GM12864 (cell line): ENCODE measurements at places on chromosomes 7 and 10.
A peak's percentile ranks its signal among the peaks of the same experiment; 100 is the strongest.

- no peak for DNase-seq
Observed at GRCh38 chr7:81707966-81708365, 61.9 kb downstream of the HGF start.

DNA sequence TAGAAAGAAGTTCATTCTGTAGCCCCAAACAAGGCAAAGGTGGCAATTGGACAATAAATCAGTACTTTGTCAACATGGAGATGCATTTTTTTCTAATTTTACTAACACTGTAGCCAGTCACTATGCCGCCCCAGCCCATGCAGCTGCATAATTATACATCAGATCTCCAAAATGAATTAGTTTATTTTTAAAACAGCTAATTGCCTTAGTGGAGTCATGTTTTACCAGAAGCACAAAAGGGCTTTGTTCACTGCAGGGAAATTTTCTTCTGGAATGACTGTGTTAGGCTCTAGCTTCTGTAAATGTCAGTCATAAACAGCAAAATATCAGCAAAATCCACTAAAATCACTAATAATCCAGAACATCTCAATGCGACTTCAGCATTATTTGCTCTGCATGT, 20.1 kb upstream of the HDAC9 start:
- DNase-seq, result no peak

GRCh38 chr10:119450606-119451299, 91.8 kb downstream of the RGS10 start:
- DNase-seq, result no peak

DNA sequence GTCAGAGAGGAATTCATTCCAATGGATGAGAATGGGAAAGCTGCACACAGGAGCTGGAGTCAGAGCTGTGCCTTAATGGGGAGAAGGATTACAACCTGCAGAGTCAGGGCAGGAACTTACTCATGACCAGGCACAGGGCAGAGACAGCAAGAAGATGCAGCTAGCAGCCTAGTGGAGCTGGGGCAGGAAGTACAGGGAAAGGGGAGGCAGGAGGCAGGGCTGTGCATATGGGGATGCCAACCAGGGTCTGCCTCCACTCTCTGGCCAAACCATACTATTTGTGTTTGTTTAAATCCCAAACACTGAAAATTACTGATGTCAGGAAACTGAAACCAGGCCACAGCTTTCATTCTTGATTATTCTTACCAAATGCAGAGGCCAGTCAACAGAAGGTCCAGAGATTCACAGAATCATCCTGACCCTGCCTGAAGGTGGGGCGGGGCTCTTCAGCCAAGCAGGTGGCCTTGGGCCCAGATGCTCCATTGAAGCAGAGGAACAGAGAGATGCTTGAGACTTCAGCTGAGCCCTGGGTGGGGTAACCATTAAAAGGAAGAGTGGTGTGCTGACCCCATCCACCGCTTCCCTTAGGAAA, 461.9 kb downstream of the KCNMA1 start:
- DNase-seq, result no peak

GRCh38 chr7:125491137-125491536, 561.5 kb upstream of the POT1 start:
- DNase-seq, result no peak

DNA sequence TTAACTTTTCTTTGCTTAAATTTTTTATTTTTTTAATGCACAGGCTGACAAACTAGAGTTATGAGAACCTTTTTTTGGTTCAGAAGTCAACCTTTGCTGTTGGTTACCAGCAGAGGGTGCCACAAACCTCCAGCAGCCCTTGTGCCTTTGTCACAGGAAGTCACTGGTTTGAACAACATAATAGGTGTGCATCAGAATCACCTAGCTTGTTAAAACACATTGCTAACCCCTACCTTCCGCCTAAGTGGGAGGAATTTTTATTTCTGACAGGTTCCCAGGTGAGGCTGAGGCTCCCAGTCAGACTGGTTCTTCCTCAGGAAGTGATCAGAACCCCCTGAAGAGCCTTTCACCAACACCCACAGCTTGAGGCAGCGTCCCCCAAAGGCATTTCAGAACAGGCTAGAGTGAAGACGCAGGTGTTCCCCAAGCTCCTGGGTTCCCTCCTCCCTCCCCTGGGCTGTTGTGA, 22.6 kb upstream of the VDAC2 start:
- DNase-seq, result peak; percentile 43

- DNase-seq, result no peak
Observed at GRCh38 chr10:44854693-44855350, 56.3 kb upstream of the TMEM72 start.

GRCh38 chr10:84599254-84599653, 270.9 kb downstream of the CCSER2 start:
- DNase-seq, result no peak

- DNase-seq, result no peak
Observed at GRCh38 chr10:28545967-28546644, 13.2 kb downstream of the WAC start.

- DNase-seq, result no peak
Observed at GRCh38 chr7:96708872-96709271, 774 bp downstream of the SEM1 start.

DNA sequence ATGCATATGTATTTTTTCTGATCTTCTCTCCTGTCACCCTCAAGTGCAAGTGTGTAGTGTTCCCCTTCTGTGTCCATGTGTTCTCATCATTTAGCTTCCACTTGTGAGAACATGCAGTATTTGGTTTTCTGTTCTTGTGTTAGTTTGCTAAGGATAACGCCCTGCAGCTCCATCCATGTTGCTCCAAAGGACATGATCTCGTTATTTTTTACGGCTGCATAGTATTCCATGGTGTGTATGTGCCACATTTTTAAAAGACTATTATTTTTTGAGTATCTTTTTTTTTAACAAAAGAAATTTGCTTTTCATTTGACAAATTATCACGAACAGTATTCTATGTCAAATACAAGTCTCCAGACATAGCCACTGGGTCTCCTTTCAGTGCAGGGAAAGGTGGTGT, 110.1 kb upstream of the ZNF746 start:
- no peak for DNase-seq

- no peak for DNase-seq
Observed at GRCh38 chr10:91689731-91690168, 56.9 kb upstream of the PPP1R3C start.

DNA sequence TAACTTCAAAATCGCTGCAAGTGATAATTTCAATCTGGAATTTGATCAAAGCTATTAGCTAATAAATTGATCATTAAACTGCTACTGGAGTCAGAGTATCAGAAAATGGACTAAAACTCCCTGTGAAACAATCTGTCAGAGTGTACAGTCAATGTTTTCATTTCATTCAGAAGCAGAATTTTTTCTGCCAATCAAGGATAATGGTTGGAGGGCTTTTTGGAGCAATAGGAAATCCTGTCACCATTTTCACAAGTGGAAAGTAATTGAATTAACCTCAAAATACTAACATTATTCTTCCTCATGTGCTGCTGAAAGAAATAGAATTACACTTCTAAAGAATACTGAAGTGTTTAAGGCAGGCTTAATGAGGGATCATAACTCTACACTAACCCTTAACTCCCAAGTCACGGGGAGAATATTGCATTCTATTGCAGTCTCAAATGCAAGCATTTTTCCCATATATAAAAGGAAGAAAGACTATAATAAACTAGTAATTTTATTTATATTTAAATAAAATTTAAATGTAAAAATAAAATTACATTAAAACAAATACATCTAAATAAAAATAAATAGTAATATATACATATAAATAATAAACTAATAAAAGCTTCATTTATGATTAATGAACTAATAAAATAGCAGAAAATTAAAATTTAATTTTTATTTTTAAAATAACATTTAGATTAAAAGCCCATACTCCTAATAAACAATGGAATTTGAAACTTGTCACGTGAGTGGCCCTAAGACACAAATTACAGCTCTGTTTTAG, 67.1 kb downstream of the SEMA3E start:
- DNase-seq, result no peak

- no peak for DNase-seq
Observed at GRCh38 chr10:33155720-33156638, 178.5 kb downstream of the NRP1 start.
